ENCODE measurements at places on chromosomes 7 and 10.
A peak's percentile ranks its signal among the peaks of the same experiment; 100 is the strongest.

GRCh38 chr7:23539494-23539907, 7.7 kb upstream of the TRA2A start:
- DNase-seq: no peak

DNA sequence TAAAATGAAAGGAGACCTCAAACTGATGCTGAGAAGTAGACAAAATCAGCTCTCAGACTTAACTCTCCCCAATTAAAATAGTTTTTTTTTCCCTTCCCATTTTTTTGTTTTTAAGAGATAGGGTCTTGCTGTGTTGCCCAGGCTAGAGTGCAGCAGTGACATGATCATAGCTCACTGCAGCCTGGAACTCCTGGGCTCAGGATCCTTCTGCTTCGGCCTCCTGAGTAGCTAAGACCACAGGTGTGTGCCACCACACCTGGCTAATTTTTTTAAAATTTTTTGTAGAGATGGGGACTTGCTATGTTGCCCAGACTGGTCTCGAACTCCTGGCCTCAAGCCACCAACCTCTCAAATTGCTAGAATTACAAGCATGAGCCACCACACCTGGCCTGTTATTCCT, 61.1 kb downstream of the NHLRC2 start:
- no peak for DNase-seq

DNA sequence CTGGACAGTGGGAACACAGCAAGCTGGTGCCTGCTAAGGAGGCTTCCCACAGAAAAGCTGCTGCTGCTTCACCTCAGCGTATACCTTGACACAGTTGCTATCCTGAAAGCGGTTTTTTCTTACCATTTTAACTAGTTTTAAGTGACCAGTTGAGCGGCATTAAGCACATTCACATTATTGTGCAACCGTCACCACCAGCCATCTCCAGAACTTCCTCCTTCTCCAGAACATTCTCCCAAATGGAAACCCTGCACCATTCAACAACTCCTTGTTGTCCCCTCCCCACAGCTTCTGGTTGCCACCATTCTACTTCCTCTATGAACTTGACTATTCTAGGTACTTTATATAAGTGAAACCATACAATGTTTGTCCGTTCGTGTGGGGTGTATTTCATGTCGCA, 169.9 kb downstream of the SNX10 start:
- DNase-seq: no peak

DNA sequence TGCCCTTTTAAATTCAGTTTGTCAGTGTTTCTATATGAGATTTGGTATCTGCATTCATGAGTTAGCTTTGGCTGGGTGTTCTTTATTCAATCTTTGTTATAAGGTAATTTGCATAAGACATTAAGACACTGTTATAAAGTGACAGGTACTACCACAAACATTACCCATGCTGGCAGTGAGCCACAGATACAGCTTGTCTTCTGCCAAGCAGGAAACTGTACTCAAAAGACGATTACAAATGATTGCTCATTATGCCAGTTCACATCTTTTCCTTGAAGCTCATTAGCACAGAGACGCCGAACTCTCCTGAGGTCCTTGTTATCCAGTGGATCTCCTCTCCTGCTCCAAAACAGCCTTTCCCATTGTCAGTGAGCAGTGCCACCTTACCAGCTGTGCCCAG, 30.4 kb downstream of the AMPH start:
- DNase-seq: no peak

DNA sequence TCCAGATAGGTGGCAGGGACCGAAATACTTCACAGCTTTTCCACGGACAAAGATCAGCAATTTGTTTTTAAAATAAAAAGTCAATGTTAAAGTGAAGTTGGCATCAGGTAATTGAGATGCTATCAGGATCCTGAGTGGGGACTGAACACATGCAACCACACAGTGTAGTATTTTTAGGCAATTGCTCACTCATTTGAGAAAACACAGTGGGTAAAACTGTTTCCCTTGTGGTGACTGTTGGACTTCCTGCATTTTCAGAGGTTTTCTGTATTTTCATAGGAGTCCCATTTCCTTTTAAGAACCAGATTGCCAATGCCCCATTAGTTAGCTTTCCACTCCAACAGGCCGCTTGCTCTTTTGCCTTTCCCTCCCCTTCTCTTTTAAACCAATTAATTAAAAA, 159.5 kb upstream of the ZNF32 start:
- DNase-seq: no peak

- no peak for DNase-seq
Measured at GRCh38 chr7:2524808-2525657, 5.5 kb downstream of the LFNG start.

- DNase-seq: no peak
Measured at GRCh38 chr7:106871793-106872571, 6.9 kb downstream of the PIK3CG start.

DNA sequence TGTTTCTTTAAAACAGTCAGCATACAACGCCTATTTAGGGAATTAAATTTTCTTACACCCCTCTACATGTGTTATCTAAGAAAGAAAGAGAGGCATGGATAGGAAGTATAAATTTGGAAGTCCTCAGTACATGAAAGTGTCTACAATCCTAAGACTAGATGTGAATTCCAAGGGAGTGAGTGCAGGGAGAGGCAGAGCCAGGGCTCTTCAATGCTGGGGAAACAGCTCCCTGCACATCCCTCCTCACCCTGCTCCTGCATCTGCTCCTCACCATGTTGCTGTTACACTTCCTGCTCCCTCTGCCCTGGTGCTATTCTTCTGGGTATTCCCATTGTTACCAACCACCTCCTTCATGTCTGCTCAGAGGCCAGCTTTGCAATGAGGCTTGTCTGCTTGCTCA, 229.1 kb upstream of the AKR1E2 start:
- no peak for DNase-seq

- DNase-seq: no peak
Measured at GRCh38 chr7:147941381-147941780, 649.2 kb upstream of the C7orf33 start.

GRCh38 chr7:150379441-150380379, 580 bp downstream of the ZNF775 start:
- no peak for DNase-seq

GRCh38 chr7:116393654-116394053, 105.9 kb upstream of the CAV2 start:
- DNase-seq: peak; percentile 37

GRCh38 chr10:43939939-43940820, 291.5 kb upstream of the ZNF32 start:
- no peak for DNase-seq

DNA sequence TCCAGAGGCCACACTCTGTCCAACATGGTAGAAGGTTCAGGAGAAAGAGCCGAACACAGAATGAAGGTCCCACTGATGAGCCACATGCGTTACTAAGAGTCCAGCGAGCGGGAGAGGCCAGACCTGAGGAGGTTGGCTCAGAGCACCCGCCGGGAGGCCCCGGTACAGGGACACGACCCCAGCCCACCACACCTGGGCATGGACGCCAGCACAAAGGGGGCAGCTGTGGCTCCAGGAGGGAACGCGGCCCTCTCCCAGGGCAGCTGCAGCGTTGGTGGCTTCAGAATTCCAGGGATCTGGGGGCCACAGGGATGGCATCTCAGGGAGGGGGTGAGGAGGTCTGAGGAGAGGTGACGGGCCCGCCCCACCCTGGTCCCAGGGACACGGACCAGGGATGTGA, 280.0 kb downstream of the MAD1L1 start:
- no peak for DNase-seq

- DNase-seq: no peak
Measured at GRCh38 chr7:139768249-139768824, 9.5 kb downstream of the HIPK2 start.

GRCh38 chr10:50648089-50648934, 24.6 kb upstream of the SGMS1 start:
- DNase-seq: no peak

- DNase-seq: no peak
Measured at GRCh38 chr7:114783508-114783907, 138.4 kb upstream of the MDFIC start.

- no peak for DNase-seq
Measured at GRCh38 chr7:29139191-29139590, 7.1 kb downstream of the CPVL start.

- no peak for DNase-seq
Measured at GRCh38 chr10:68224810-68225209, 7.1 kb downstream of the ATOH7 start.

- peak; percentile 22 for DNase-seq
Measured at GRCh38 chr7:112550468-112551060, 69.8 kb downstream of the LSMEM1 start.

DNA sequence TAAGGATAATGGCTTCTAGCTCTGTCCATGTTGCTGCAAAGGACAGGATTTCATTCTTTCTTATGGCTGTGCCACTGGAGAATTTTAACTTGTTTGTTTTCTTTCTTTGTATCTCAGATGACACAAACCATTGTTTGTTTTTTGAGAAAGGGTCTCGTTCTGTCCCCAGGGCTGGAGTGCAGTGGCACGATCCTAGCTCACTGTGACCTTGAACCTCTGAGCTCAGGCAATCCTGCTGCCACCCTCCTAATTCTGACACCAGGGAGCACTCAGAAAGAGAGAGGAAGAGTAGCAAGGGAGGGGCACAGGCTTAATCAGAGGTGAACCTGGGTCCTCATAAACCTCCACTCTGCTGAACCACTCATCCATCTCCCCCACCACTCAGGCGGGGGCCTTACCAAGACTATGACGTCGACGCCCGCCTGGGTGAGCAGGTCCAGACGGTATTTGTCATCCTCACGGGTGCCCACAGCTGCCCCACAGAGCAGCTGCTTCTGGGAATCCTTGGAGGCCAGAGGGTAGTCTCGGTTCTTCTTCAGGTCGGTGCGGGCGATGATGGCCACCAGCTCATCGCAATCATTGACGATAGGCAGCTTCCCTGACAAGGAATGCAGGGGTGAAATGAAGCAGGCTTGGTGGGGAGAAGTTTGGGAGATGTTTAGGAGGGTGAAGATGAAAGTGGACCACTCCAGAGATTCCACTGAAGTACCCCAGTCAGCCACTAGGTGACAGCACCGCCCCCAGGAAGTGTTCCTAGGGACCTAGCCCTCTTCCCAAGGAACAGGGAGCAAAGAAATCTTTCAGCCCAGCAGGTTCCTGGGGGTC, 11.6 kb downstream of the IMPDH1 start:
- no peak for DNase-seq

DNA sequence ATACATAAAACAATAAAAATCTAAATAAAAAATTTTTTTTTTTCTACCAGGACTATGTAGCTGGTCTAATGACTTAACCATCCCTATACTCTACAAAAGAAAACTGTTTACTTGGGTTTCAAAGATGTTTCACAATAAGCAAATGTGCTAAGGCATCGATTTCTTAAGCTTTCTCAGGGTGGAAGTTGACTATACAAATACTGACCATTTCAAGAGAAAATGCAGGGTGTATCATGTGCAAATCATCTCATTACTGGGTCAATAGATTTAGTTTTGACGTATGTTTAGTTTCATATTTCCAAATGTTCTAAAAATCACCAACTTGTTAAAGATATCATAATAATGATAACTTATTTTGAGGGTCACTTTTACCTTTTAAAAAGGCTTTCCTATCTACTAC, 7.5 kb downstream of the NRP1 start:
- DNase-seq: no peak

- no peak for DNase-seq
Measured at GRCh38 chr7:46006723-46007122, 85.7 kb upstream of the IGFBP3 start.

DNA sequence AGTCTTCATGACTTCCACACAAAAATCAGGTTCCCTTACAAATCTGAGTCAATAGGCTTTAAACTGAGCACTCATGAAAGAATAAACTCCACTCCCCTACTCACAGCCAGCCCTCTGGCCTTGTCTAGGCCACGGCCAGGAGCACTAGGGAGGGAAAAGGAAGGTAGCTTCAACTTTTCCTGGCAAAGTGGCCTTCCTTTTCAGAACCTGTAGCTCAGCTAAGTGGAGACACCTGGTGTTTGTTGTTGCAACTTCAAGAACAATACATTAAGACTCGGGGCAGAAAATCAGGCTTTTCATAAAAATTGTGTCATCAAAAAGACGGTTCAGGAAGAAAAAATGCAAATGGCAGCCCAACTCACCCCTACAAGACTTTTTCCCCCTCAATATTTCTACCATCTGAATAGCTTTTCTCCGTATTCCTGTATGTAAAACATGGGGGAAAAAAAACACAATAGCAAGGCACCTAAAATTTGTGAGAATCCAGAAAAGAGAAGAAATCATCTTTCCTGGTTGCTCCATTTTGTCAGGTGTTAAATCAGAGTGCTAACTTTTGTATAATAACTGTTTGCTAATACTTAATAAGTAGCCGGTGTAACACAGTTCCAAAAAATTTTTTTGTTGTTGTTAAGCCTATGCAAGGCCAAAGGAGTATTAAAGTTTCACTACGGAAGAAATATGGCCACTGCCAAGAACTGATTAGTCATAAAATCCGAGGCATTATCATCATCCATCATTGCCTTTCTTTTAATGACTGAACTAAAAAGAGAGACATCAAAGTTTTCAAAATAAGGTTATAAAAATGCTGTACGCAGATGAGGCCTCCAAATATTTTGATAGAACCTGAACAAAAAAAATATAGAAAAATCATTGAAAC, 66.2 kb upstream of the ARID5B start:
- no peak for DNase-seq

GRCh38 chr10:76905251-76905650, 732.4 kb downstream of the KCNMA1 start:
- DNase-seq: no peak

- DNase-seq: no peak
Measured at GRCh38 chr7:55733241-55734140, 129.1 kb downstream of the SEPTIN14 start.

DNA sequence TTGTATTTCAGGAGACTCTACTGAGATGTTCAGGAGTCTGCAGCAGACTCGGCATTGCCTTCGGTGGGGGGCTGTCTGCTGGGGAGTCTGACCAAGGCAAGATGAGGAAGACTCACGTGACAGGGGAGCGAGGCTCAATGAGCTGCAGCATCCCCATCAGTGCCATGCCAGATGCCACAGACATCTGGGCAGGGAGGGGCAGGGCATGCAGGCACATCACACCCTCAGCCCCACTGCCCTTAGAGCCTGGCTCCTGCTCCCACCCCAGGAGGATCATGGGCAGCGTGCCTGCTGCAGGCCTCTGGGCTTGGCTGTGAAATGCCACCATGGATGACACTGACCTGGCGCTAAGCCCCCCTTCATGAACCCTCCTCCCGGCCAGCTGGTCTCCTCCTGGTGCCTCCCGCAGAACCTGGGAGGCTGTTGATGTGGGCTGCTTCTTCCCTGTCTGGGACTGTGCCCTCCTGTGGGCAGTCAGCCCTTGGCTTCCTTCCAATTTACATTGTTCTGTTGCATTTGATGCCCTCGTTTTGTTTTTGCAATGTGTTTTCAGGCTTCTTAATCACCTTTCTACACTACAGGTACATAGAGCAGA, 235.0 kb downstream of the PAXIP1 start:
- no peak for DNase-seq

- DNase-seq: no peak
Measured at GRCh38 chr7:106129291-106129690, 17.2 kb upstream of the SYPL1 start.
